ENCODE measurements at places on chromosomes 4 and X. TPM values are rescaled to one million over a fixed set of nuclear protein-coding genes. Genes with fewer than 3 reads are reported as not detected.

Gene NOX1
- total RNA-seq = not detected

Gene DCAF12L1
- total RNA-seq = not detected

Gene S100P
- not detected for total RNA-seq

Gene ADH1A
- total RNA-seq = not detected

Gene MGAT4D
- total RNA-seq = not detected

Gene SPIN2A
- 0.37 TPM for total RNA-seq

Gene FHDC1
- total RNA-seq = 0.25 TPM

Gene SOD3
- total RNA-seq = 5.2 TPM

Gene IL15
- 5.0 TPM for total RNA-seq

Gene IBSP
- total RNA-seq = not detected

Gene FGF13
- 1.7 TPM for total RNA-seq

Gene DBET
- not detected for total RNA-seq

Gene HHIP
- 1.4 TPM for total RNA-seq

Gene NAAA
- 39.2 TPM for total RNA-seq

Gene ZNF595
- total RNA-seq = 14.0 TPM

Gene MAGEC2
- total RNA-seq = not detected

Gene ADGRG4
- not detected for total RNA-seq

Gene YY2
- total RNA-seq = 2.6 TPM

Gene C4orf50
- not detected for total RNA-seq

Gene F11
- not detected for total RNA-seq

Gene SPANXN4
- total RNA-seq = not detected

Gene CFAP47
- 0.12 TPM for total RNA-seq
